ENCODE measurements at places on chromosomes 2 and 18.

GRCh38 chr2:188416367-188416766 is 124.7 kb downstream of the GULP1 start:
- no peak for DNase-seq

DNA sequence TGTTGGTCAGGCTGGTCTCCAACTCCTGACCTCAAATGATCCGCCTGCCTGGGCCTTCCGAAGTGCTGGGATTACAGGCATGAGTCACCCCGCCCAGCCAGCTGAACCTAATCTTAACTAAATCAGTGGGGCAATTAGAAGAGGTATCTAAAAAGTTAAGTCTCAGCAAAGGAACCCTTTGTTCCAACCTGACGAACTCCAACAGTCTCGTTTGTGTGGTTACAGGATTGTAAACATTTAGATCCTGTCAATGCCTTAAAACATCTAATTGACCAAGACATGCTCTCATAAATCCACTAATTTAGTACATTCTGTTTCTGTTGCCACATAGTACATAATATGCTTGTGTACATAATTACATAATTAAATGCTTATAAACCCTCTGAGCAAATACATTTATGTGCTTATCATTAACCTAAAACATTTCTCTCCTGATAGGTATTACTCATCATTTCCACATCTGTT is 31.1 kb upstream of the STK39 start:
- DNase-seq = no peak

DNA sequence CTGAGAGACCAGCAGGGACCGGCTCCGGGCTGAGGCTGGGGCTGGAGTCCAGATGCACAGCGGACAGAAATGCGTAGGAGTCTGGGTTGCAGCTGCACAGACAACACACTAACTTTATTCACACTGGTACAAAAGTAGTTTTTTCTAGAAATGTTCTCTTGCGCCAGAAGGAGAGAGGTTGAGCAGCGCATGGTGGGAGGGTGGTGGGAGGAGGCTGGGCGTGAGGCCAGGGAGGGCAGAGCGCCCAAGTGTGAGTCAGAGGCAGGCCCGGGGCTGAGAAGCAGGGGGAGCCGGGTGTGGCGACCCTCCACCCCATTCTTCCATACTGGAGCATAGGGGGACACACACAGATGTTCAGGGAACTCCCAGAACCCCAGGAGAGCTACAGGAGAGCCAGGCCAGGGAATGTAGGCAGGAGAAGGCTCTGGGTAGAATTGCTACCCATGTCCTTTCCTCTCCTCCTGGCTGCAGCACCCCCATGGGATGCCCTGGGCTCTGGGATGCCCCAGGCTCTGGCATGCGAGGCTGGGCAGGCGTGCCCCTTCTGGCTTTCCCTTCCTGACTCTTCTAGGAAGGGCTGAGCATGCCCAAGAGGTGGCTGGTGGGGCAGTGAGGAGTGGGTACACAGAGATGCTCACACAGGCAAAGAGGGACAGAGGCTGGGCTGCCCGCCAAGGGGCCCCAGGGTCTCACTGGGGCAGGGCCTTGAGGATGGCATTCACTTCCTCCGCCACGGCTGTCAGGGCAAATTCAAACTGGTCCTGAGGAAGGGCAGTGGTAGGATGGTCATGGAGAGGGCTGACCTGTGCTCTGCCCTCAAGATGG is 10.6 kb downstream of the DNAJB2 start:
- DNase-seq = no peak

DNA sequence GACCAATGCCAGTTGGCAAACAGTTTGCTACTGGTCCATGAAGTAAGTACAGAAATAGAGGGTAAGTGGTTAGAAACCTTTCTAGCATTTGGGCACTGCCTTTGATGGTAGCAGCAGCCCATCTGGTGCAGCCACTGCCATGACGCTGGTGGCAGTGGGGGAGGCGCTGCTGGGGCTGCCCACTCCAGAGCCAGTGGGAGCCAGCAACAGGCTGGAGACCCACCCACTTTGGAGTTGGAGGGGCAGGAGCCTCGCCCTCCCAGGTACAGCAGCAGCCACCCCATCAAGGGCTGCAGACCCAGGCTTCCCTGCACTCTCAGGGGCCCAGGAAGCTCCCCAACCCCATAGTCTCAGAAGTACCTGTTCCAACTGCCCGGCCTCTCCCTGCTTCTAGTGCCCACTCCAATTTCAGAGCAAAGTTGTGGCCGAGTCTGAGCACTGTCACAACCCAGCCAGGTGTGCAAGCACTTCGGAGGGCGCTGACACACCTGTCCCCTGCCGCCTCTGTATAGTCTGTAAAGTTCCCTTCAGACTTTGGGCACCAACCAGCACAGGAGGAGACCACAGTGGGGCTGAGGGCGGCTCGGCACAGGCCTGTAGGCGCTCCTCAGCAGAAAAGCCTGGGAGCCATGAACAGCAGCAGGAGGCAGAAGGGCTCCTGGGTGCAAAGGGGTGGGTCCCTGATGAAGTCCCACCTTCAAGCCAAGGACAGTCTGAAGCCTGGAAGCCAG is 125.6 kb upstream of the CCDC150 start:
- no peak for DNase-seq

DNA sequence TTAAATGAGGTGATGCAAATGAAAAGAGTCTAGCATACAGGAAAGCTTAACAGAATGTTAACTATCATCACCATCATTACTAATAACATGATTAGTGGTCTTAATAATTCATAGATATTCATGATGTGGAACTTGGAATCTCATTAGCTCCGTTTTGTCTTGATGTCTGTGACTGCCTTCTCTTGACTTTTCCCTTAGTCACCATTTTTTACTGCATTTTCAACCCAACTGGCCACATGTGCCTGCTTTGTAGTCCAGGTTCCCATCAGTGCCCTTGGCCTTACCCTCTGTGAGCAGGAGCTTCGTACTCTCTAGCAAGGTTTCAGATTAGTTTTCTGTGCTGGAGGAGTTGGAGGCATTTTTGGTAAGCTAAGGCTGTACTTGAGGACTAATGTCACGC is 47.0 kb downstream of the RAB31 start:
- no peak for DNase-seq

DNA sequence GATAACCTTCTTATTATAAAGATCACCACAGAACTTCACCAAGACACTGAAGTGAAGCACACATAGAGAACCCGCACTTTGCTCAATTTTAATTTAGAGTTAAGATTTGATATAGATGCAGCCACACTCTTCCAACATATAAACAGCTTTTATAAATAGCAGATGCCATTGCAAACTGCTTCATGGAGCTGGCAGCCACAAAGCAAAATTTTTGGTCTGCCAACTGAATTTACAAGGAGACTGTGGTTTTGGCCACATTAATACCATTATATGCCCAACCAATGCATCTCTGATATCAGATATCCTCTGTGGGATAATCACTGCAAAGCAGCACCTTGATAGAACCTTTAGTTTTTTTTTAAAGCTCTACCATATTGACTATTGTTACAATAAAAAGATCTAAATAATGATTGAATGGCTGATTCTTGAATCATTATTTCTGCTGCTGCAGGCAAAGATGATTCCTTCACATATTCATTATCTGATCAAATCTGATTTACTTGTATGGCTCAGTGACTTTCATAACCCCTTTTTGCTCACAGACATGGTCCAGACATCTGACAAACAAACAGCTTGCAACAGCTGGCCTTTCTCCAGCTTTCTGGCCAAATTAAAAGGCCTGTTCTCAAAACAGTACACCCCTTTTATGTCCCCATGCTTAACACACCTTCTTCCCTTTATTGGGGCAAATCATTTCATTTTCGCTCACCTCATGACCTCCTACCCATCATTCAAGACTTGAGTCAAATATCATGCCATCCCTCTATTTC is 88.4 kb downstream of the METTL4 start:
- DNase-seq = no peak

DNA sequence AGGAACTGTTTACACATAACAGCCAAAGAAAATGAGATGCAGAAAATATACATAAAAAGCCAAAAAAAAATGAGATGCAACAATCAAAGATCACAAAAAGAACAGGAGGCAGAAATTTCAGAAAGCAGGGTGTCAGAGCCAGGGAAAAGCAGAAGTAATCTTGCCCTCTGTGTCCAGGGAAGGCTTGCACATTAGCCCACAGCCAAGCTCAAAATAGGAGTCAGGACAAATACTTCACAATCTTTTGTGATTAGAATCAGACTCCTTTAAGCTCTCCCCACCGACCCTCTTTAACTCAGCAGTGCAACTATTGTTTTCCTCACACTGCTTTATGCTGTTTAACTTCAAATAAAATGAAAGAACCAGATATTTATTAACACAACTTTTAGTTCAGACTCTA is 34.6 kb downstream of the IAH1 start:
- no peak for DNase-seq

GRCh38 chr2:56537756-56538155 is 354.0 kb downstream of the CCDC85A start:
- no peak for DNase-seq

- DNase-seq = peak; percentile 50
Measured at GRCh38 chr18:9244376-9244775, 90.2 kb upstream of the TWSG1 start.

DNA sequence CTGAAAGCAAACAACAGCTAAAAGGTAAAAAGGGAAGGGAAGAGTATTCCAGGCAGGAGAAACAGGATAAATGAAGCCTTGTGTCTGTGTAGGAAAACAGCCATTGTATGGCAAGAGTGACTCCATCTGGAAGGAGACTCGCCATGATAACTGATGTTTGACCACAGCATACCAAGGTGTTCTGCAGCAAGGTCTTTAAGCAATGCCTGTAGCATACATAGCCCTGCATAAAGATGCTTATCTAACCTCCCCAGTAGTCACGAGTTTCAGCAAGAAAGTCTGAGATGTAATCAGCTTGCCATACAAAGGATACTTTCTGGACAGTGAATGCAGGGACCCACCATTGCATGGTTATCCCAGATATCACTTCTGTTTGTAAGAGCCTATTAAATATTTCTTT is 11.9 kb upstream of the CCNT2 start:
- DNase-seq = no peak

- peak; percentile 4 for DNase-seq
Measured at GRCh38 chr2:136207030-136207623, 89.2 kb upstream of the CXCR4 start.

GRCh38 chr18:811182-811891 is 705 bp downstream of the YES1 start:
- peak; percentile 45 for DNase-seq

- no peak for DNase-seq
Measured at GRCh38 chr2:41949091-41949882, 98.5 kb upstream of the PKDCC start.

- peak; percentile 93 for DNase-seq
Measured at GRCh38 chr18:44725300-44726058, 44.8 kb downstream of the SETBP1 start.

DNA sequence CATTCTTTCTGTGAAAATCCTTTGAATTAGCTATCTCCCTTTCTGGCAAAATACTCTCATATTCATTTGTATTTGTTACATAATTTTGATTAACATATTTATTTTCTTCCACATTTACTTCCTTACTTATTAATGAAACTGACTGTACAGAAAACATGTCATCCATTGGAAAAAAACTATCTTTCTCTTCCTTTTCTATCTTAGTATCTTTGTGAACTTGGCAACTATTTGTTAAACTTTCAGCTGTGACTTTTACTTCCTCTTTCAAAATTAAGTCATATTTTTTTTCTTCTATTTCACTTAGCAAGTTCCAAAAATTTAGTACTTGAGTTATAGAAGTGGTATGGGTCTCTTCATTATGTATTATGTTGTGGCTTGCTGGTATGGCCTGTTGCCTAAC is 2.6 kb downstream of the RAD51AP2 start:
- no peak for DNase-seq

- no peak for DNase-seq
Measured at GRCh38 chr2:127576433-127577207, 41.1 kb downstream of the MYO7B start.

DNA sequence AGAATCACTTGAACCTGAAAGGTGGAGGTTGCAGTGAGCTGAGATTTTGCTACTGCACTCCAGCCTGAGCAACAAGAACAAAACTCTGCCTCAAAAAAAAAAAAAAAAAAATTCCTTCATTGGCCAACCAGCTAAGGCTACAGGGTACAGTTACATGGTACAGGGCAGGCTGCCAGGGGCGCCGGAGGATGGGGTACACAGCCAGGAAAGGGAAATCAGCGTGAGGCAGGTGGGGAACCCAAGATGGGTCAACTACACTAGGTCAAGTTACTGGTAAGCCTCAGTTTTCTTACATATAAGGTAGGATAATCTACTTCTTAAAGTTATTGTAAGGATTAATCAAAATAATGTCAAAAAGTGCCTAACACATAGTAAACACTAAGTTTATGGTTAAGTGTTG is 142.6 kb upstream of the MSH6 start:
- DNase-seq = no peak

GRCh38 chr2:42881732-42882131 is 89.3 kb upstream of the HAAO start:
- DNase-seq = no peak
